ENCODE measurements at places on chromosomes 7 and 10. TPM values are rescaled to one million over a fixed set of nuclear protein-coding genes. Genes with fewer than 3 reads are reported as not detected.

- no peak for DNase-seq
These were observed 1034.2 kb downstream of the SORCS3 start for GRCh38 chr10:105675333-105675732.

DNA sequence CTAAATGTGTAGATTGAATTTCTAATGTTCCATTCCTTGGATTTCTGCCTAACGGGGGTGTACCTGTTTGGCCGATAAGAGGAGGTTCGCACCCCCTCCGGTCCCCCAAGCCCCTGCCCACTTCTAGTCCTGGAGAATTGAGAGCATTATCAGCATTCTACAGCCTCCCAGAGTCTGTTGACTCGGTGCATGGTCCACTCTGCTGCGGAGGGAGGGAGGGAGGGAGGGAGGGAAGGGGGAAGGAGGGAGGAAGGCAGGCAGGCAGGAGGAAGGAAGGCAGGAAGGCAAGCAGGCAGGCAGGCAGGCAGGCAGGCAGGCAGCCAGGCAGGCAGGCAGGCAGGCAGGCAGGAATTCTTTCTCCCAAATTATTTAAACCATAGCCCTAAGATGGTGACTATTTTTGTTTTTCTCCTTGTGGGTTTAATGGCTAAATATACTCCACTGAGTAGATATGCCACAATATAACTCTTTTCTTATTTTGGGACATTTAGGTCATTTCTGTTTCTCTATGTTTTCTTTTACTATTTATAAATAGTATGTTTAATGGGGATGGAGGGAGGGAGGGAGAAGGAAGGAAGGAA, 69.5 kb upstream of the CHST15 start:
- no peak for DNase-seq

DNA sequence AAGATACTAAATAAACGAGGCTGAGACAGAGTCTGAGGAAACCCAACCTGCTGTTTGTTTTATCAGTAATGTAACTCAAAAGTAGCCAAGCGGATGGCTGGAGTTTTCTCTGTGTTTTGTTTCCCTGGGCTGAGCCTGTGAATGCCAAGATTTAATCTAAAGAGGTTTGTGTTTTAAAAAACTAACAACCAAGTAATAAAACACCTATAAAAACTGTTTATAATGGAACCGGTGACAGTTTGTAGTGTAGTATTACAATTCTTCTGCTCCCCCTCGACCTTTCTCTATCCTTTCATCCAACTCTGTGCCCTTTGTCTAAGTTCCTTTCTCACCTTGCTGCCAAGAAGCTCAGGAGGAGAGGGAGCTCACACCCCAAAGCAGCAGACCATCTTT, 2.6 kb upstream of the KAT6B start:
- DNase-seq = no peak

- no peak for DNase-seq
These were observed 875.0 kb downstream of the REEP3 start for GRCh38 chr10:64396105-64396708.

DNA sequence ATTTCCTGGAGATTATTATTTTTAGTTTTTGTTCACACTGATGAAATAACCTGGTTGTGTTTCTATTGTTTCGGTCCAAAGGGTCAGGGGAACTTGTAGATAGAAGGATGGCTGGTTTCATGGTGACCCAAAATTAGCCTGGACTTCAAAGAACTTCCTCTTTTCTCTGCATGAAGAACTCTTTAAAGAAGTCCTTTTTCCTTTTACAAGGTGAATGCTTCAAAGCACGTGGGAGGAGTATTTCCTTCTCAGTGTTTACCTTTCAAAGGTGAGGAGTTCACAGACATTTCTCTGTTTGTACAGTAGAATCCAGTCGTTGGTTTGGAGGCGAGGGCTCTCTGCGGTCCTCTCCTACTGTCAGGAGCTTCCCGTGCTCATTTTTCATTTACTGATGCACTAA, 561.7 kb downstream of the GATA3 start:
- DNase-seq = no peak

DNA sequence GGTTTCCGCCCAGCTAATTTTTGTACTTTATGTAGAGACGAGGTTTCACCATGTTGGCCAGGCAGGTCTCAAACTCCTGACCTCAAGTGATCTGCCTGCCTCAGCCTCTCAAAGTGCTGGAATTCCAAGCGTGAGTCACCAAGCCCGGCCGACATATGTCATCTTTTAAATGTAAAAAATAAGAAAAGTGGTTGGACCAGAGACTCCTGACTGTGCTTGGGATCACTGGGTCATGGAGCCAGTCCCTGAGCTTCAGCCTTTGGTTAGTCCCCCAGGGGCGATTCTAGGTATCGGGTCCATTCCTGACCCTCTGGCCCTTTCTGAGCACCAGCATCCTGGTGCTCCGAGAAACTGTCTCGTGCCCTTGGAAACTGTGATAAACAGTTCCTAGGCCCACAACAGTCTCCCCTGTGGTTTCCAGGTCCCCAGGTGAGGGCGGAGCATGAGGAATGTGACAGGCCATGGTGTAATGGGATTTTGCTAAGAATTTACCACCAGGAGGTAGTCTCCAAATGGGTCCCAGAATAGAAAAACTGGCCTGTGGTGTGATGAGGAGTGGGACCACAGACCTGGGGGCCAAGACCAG, 32.8 kb downstream of the UBTD1 start:
- DNase-seq = no peak

- DNase-seq = no peak
These were observed 263.0 kb downstream of the PHF14 start for GRCh38 chr7:11236680-11237079.

DNA sequence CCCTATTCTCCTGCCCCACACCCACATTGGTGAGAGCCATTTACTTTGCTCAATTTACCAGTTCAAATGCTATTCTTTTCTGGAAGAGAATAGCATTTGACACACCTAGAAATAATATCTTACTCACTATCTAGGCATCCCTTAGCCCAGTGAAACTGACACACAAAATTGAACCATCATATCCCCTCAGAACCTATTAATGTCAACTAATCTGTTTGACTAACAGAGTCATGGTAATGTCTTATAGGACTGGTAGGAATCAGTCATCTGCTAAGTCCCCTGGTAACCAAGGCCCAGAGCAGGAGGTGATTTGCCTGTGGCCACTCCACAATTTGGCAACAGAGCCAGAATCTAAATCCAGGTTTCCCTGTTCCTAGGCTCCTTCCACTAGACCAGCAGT, 63.3 kb downstream of the PPP1R3C start:
- no peak for DNase-seq

DNA sequence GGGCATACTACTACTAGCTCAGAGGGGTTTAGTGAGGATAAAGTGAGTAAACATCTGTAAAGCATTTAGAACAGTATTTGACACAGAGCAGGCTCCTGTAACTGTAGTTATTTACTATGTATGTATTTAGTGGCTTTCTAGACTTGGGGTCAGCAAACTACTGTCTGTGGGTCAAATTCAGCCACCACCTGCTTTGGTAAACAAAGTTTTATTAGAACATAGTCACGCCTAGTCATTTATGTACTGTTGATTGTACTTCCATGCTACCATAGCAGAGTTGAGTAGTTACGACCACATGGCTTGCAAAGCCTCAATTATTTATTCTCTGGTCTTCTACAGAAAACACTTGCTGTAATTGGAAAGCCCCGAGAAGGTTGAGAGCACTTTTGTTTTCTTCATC, 248.5 kb upstream of the PLPP4 start:
- DNase-seq = no peak

The OR2A7 gene
- 0.41 TPM for total RNA-seq

Measured in dorsolateral prefrontal cortex (tissue), 122 donors.